ENCODE measurements at places on chromosomes 11 and 22.

DNA sequence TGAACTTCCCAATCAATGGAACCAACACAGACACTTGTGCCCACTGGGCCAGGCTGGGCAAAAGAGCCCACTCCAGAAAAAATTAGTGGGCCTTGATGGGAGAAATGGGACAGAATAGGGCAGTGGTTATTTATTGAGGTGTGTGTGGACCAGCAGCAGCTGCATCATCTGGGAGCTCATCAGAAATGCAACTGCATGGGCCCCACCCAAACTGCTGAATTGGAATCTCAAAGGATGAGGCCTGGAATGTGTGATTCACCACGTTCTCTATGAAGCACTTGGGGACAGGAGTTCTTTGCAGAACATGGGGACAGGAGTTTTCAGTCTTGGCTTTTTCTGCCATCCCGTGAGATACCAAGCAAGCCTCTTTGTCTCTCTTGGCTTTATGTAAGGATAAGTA is 255.6 kb upstream of the PLET1 start:
- DNase-seq, result no peak

DNA sequence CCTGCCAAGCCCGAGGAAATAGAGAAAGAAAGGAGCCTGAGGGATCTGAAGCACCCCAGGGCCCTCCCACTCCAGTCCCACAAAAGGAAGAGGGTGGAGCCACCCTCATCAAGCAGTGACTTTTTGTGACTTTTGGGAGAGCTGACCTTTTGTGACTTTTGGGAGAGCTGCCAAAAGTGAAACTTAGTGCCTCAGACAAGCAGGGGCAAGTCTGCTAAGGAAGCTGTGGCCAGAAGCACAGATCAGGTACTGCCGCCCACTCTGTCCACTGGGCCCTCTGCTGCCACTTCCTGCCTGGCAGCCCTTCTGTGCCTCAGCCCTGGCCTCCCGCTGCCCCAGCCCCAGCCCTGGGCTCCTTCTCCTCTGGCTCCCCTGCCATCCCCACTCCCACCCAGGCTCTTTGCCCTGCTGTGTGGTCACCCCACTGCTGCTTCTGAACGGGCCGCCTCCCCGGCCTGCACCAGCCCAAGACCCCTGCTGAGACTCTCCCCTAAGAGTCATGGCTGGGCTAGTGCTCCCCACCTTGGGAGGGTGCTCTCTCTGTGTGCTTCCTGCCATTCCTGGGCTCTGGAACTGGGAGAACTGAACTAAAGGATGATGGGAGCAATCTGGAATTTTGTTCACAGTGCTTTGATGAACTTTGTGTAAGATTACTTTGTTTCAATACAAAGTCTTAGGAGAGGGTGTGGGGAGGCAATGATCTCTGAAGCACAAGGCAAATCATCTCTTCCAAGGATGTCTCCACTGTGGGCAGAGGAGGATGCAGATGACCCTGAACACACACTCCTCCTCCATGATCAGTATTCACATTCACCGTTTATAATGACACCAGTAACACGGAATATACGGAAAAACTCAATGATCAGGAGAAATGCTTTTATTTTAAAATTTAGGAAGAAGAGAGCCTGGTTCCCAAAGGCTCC is at the start of gene APOBEC3H:
Gene APOBEC3H (plus strand): TSS at position 147 of the 923 bp plus-strand sequence. CDS start 3,035 bp downstream, outside the sequence.
- peak; percentile 75 for DNase-seq

DNA sequence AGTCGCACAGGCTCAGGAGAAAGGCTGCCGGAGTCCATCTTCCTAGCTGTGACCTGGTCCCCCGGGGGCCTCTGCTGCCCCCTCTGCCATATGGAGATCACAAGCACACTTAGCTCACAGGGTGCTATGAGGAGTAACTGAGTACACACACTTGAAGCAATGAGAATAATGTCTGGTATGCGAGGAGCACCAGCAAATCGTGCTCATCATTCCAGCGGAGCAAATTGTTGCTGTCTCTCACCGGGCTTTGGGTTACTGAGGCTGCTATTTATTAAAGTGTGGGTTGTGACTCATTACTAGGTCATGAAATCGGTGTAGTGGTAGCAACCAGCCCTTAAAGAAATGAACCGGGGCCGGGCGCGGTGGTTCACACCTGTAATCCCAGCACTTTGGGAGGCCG is 48.1 kb upstream of the EIF3D start:
- DNase-seq, result no peak

GRCh38 chr22:45878901-45879551 is 97.9 kb downstream of the WNT7B start:
- no peak for DNase-seq

- DNase-seq, result no peak
These were observed 17.6 kb downstream of the MED15 start for GRCh38 chr22:20525048-20525447.

- no peak for DNase-seq
These were observed 33.4 kb upstream of the APOL5 start for GRCh38 chr22:35684270-35684700.

- DNase-seq, result no peak
These were observed 3.4 kb downstream of the PARVA start for GRCh38 chr11:12380565-12381325.

DNA sequence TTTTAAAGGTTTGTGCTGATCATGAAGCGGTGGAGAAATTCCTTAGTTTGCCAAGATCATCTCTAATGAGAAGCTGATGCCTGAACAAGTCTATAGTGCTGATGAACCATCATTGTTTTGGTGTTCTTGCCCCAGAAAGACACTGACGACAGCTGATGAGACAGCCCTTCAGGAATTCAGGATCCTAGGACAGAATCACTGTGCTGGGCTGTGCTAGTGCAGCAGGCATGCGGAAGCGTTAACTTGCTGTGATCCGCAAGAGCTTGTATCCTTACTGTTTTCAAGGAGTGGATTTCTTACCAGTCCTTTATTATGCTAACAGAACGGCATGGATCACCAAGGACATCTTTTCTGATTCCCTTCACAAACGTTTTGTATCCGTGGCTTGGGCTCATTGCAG is 104.1 kb downstream of the TBC1D22A start:
- DNase-seq, result no peak

DNA sequence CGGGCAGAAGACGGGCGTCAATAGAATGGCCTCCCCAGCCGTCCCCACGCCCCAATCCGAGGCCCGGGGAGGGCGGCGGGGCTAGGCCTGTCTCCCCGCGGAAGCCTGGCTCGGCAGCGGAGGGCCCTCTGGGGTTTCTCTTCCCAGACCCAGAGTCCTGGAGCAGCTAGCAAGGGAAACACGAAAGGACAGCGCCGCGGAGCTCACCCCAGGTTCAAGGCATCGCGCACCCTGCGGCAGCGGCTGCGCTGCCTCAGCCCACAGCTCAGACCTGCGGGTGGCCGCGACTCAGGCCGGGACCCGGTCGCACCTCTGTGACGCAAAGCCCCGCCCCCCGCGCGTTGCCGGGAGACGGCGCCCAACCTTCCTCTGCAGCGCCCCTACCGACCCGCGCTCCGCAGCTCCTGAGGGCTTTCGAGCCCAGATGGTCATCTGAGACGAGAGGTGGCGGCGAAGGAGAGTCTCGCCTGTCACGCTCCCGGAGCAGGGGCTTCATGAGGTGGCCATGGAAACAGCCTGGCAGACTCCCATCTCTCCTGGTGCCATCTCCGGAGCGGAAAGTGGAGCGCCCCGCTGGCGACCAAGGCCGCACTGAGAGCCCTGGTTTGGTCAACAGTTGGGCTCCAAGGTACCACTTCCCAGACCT is at the start of gene RNF141:
Gene RNF141 (minus strand): TSS at position 273 of the 646 bp plus-strand sequence. CDS start 7,029 bp downstream, outside the sequence.
- peak; percentile 96 for DNase-seq

DNA sequence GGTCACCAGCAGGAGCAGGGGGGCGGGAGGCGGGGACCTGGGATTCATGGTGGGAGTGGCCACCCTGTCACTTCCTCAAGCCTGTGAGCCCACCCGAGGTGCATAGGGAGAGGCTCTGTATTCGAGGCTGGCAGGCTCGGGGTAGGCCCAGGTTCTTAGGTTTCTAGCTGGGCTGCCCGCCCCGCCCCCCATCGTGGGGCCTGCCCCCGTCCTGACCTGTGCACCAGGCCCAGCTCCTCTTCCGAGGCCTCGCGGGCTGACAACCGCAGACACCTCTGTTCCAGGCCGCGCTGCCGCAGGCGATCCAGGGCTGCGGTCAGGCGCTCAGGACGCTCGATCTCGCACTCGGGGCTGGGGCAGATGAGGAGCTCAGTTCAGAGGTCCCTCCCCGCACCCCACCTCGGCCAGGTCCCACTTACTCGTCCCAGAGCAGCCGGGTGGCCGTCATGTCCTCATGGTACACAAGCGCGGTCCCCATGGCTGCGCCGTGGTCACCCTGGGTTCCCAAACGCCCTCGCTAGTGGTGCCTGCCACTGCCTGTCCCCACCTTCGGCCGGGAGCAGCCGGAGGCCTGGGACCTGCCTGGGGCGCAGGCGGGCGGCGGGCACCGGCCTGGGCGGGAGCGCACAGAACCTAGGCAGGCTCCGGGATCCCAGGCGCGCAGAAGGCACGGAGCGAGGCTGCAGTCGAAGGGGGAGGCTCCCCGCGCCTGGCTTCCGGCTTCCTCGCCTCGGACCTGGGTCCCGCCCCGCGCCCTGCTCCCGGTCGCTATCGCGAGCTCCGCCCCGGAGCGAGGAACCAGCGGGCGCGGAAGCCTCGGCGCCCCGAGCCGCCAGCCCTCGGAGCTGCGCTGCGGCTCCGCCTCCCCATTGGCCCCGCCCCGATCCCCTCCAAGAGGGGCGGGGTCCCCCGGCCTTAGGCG is at the start of gene HDAC10:
Gene HDAC10 (minus strand): TSS at position 711 of the 922 bp plus-strand sequence. CDS start 233 bp downstream, at position 478.
- peak; percentile 90 for DNase-seq

DNA sequence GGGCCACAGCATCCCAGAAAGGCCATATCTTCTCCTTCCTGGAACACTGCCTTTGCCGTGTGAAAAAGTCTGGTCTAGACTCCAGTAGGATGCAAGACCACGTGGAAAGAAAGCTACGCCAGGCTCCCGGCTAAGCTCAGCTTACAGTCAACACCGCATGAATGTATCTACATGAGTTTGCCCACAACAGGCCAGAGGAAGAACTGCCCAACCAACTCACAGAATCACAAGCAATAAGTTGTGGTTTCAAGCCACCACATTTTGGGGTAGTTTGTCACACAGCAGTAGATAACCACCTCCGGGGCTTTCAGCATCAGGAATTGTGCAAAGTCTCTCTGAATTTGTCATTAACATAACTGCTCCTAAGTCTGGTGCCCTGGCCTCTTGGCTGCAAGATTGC is 27.3 kb downstream of the HSPA8 start:
- DNase-seq, result peak; percentile 38

DNA sequence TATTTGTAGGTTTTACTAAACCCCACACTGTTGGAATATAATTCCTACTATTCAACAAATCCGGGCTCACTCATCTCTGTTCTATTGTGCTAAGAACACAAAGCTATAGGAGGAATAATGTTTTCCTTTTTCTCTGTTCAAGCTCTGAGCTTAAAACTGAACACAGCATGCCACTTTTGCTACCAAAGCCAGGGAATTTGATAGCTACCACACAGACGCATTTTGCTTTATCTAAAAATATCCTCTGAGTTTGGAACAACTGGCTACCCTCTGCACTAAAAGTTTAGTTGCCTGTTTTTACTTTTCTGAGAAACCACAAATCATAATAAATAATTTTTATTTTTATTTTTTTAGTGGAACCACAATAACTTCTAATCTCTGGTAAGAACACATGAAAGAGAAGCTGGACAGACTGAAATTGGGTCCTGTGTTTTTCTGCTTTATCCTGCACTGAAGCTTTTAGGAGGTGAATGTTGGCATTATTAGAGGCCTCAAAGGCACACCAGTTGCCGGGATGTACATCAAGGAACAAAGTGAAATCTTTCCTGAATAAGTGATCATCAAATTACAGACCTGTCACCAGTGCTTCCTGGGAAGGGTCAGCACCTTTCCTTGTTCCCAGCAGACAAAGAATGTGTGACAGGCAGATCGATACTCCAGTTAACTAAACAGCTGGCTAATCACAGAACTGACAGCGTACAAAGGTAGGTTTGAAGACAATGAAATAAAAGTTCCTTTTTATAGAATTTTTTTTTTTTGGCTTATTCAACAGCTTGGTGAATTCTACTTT is 523.2 kb upstream of the TENM4 start:
- DNase-seq, result no peak

DNA sequence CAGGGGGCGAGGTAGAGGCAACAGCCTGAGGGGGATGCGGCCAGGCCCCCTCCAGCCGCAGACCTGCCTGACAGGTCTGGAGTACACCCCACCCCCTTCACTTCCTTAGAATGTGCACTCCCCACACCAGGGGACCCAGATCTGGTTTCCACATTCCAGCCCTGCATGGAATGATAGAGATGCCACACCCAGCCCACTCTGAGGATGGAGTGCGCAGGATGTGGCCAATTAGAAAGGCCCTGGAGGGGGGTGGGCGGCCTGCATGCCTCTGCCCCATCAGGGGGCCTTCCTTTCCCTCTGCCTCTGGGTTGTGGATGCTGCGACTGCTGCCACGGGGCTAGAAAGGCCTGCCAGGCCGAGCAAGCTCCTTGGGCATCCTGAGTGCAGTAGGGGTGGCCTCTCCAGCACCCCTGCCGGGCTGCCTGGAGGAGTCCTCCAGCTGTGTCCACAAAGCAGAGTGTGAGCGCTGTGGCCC is 28.2 kb upstream of the MGAT3 start:
- DNase-seq, result no peak

- no peak for DNase-seq
These were observed 3.3 kb downstream of the FTH1 start for GRCh38 chr11:61964058-61964665.

DNA sequence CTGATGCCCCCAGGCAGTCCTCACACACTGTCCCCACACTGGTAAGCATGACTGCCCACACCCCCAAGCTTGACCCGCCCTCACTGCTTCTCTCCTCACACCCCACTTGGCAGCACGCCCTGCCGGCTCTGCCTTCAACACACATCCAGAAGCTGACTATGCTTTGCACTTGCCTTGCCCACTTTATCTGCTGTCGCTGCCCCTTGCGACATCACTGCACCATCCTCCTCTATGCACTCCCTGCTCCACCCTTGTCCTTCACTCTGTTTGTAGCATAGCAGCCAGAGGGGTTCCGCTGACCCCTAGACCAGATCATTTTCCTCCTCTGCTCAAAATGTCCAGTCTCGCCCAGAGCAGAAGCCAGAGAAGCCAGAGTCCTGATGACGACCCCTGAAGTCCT is 25.3 kb upstream of the SLC25A1 start:
- no peak for DNase-seq

DNA sequence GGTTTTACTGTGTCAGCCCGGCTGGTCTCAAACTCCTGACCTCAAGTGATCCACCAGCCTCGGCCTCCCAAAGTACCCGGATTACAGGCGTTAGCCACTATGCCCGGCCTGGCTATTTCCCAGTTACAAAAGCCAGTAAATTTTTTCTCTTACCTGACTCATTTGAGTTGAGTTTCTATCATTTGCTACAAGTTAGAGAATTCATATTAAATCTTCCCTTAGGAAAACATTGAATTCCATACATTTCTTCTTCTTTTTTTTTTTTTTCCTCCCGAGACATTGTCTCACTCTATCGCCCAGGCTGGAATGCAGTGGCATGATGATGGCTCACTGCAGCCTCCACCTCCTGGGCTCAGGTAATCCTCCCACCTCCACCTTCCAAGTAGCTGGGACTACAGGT is 26.0 kb downstream of the CHEK2 start:
- no peak for DNase-seq

All from suppressor macrophage (primary cell).